HT1080 (cell line): ENCODE measurements at places on chromosomes 2 and 18.

DNA sequence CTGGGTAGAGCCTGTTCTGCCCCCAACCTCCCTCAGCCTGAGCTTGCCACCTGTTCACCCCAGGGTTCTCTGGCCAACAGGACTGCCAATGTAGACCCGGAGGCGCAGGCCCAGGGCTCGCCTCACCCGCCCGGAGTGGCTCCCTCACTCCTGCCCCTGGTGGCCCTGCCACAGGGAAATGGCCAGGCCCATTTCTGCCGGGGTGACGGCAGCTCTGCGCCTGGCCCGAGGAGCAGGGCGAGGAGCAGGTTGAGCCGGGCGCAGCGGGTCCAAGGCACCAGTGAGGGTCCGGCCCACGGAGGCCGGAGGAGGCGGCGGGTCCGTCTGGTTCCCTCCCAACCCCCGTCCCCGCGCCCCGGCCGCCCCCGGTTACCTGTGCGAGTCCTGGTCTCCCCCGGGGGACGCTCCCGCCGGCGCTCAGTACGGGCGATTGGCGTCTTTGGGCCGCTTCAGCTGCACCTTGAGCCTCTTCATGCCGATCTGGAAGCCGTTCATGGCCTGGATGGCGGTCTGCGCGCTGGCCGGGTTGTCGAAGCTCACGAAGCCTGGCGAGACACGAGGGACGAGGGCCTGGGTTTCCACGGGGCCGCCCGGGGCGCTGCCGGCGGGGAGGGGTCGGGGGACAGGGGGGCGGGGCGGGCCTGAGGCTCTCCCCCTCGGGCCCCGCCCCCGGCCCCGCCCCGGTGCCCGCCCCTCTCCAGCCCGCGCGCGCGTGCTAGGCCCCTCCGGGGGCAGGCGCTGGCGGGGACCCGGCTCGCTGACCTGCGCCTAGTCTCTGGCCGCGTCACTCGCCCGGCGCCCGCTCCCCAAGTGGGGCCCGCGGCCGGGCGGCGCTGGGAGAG is 312.0 kb downstream of the CELF4 start:
- no peak for DNase-seq

- no peak for DNase-seq
Measured at GRCh38 chr2:64296695-64297346, 152.6 kb upstream of the PELI1 start.

- no peak for DNase-seq
Measured at GRCh38 chr2:230986520-230987136, 9.3 kb upstream of the SPATA3 start.

- no peak for DNase-seq
Measured at GRCh38 chr2:147031897-147032296, 812.9 kb upstream of the ACVR2A start.

- DNase-seq, result no peak
Measured at GRCh38 chr18:62073461-62074281, 113.2 kb downstream of the PIGN start.

GRCh38 chr2:104752504-104752903 is 101.4 kb upstream of the POU3F3 start:
- DNase-seq, result no peak
